ENCODE measurements at places on chromosomes 7 and 10.

DNA sequence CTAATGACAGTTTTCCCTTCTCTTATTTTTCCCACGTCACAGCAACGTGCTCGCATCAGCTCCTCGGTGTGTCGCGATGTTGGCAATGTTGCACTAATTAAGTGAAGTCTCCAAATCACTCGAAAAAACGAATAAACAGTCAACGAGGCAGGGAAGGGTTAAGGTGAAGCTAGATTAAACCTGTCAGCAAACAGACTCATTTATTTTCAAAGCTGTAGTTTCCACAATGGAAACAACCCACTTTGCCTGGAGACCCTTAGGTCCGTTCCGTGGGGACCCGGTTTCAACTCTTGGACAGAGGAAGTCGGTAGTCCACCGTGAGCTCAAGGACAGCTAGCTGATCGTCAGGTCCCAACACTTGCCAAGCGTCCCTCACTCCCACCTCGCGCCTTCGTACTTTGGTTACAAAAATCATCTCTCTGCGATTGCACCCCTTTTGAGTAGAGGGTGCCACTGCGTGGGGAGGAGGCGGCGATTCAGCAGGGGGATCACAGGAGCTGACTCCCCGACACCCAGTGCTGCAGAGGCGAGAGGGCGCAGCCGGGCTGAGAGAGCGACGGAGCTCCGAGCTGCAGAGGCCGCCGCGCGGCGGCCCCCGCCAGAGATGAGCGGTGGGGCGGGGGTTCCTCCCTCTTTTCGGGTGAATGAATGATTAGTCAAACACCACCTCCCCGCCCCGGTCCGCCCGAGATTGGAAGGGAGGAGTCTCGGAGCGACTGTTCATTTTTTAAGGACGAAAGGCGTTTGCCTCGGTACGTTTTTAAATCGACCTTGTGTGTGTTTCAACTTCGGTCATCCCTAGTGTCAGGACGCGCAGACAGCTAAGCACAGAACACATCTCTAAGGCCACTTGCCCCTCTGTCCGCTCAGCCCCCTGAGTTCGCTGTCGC is 1.3 kb upstream of the BMPER start:
- peak; percentile 49 for DNase-seq

GRCh38 chr7:30406664-30407425 is 71.7 kb downstream of the NOD1 start:
- DNase-seq: no peak

DNA sequence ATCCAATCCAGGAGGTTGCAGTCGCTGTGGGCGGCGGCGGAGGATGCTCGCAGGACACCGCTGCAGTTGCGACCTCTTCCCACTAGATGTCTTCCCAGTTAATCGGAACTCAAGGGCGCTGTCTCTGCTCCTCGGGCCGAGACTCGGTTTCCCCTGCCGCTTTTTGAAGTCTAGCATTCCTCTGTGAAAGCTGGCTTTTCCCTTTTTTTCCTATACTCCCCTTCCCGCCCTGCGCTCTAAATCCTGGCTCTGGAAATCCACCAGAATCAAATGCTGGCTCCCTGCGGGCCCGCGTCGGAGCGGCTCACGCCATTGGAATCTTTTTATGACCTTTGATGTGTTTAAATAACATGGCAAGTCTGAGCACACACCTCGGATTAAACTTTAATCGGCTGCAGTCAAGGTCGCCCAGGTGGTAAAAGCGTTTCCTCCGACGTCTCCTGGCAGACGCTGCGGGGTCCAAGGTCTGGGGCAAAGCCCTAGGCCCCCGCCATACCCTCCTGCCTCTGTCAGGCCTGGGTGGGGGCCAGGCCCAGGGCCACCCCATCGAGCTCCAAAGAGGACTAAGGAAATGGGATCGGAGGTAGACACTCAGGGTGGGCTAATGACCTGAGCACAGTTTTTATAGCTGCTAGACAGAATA is 10.7 kb upstream of the HOXA13 start:
- DNase-seq: peak; percentile 73

- DNase-seq: no peak
Measured at GRCh38 chr10:46277840-46278239, 9.0 kb upstream of the ANTXRL start.

GRCh38 chr7:33909755-33910154 is 4.4 kb downstream of the BMPER start:
- no peak for DNase-seq

DNA sequence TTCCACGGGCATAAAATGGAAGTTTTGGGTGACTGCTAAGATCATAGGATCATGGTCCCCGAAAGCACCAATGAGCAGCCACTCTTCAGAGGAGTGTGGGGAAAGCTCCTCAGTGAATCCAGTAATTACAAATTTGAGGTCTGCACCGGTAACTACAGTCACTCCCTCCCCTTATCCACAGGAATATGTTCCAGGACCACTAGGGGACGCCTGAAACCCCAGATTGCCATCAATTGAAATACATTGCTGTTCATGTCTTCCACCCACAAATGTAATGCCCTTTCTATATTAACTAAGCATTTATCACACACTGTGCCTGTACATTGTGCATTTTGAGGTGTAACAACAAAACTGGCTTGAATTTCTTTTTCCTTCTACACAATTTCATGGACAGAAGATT is 447.9 kb upstream of the PFKP start:
- DNase-seq: peak; percentile 40

DNA sequence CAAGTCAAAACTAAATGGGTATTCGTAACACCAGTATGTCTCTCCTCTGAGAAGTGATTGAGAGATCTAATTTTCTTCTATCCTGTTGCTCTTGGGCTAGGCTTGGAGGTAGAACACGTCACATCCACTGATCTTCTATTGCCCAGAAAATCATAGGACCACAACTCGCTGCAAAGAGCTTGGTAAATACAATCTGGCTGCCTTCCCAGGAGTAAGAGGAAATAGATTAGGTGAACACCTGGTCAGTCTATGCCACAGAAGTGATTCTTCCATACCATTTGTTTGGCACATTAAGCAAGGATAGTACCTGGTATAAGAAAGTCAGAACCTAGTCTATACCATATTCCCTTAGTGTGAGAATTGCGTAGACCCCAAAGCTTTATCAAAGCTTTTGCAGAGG is 129.3 kb upstream of the PHYHIPL start:
- DNase-seq: no peak

DNA sequence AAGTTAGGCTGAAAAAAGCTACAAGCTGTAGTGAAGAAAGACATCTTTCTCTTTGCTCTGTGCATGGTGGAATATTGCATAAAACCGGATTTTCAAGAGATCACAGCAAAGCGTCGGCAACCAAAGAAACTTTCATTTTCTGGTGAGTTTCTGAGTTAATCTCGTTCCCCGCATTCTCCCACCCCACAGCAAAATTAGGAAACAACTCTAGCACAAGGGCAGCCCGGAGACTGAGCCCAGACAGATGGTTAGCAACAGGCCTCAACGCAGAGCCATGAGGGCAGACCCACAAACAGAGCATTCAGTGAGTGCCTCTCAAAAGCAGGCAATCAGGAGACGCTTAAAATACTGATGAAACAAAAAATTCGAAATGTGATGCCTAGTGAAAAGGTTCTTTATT is 396.1 kb upstream of the KLF6 start:
- no peak for DNase-seq

GRCh38 chr7:91468256-91468655 is 204.0 kb downstream of the FZD1 start:
- DNase-seq: no peak

GRCh38 chr7:112143582-112143981 is 62.6 kb downstream of the DOCK4 start:
- DNase-seq: no peak

GRCh38 chr7:73904219-73905137 is 43.5 kb downstream of the TMEM270 start:
- DNase-seq: no peak

DNA sequence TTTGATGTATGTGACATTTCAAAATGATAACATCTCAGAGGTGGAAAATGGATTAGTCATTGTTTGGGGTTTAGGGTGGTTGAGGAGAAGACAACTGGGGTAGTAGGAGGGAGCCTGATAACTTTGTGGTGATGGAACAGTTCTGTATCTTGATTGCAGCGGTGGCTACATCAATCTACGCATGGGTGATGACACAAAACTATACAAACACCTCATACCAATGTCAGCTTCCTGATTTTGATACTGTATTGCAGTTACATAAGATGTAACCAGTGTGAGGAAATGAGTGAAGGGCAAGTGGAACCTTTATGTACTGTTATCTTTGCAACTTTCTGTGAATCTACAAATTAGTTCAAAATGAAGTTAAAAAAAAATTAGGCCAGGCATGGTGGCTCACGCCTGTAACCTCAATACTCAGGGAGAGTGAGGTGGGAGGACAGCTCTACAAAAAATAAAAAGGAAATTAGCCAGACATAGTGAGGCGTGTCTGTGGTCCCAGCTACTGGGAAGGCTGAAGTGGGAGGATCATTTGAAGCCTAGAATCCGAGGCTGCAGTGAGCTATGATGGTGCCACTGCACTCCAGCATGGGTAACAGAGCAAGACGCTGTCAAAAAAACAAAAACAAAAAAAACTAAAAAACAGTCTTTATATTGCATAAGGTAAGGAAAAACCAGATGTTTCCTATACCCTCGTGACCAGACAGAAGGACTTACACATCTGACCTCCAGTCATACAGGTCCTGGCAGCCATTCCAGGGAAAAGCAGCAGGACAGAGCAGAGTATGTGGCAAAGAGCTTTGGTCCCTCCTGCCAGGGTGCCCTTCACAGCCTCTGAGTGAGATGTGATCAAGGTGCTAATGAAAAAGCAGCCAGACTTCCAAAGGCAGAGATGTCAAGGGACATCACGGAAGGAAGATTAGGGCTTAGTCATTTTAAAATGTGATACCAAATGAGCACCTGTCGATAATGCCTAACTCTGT is 50.8 kb downstream of the CYTH3 start:
- DNase-seq: no peak

- no peak for DNase-seq
Measured at GRCh38 chr7:1671594-1672451, 1.7 kb downstream of the ELFN1 start.

DNA sequence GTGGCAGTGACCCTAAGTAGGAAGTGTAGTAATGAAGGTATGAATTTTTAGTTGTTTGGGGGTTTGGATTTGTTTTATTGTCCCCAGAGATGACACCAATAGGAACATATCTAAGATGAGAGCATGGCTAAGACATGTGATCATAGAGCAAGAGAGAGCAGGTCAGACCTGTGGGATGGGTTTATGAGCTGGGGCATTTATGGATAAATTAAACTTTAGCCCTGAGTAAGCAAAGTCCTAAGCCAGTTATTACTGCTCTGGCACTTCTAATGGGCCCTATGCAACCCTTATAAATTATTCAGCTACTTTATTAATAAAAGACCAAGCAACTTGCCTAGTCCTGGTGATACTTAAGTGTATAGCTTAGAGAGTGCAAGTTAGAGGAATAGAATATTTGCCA is 85.1 kb downstream of the LRRC4 start:
- no peak for DNase-seq
